Smooth muscle cell of the coronary artery (primary cell): ENCODE measurements at places on chromosomes 3 and 15. TPM values are rescaled to one million over a fixed set of nuclear protein-coding genes. Genes with fewer than 3 reads are reported as not detected.

The VPS33B gene
- total RNA-seq, result 6.3 and 11.7 TPM in 2 replicates

The CD200 gene
- total RNA-seq, result 2.6 and 24.0 TPM in 2 replicates

The CYP1A1 gene
- total RNA-seq, result 0.45 TPM in 1 of 2 replicates, not detected in the other

The ROPN1 gene
- not detected in 2 replicates for total RNA-seq

The IMPG2 gene
- 0.23 and 0.35 TPM in 2 replicates for total RNA-seq

The CASR gene
- total RNA-seq, result under 0.01 TPM in 1 of 2 replicates, not detected in the other

The DPH6 gene
- total RNA-seq, result 11.0 and 13.1 TPM in 2 replicates

The PLSCR2 gene
- 0.38 TPM in 1 of 2 replicates, not detected in the other for total RNA-seq

The GBE1 gene
- total RNA-seq, result 170 and 218 TPM in 2 replicates

The GPR160 gene
- total RNA-seq, result 0.12 and 0.15 TPM in 2 replicates

The TMC3 gene
- 13.7 TPM in 1 of 2 replicates, not detected in the other for total RNA-seq

The PLOD2 gene
- total RNA-seq, result 88.5 and 260 TPM in 2 replicates

The ACKR4 gene
- total RNA-seq, result 4.9 and 27.6 TPM in 2 replicates

The DOCK3 gene
- 0.12 and 0.15 TPM in 2 replicates for total RNA-seq

The UROC1 gene
- total RNA-seq, result not detected in 2 replicates

The EIF2B5 gene
- 31.4 and 35.0 TPM in 2 replicates for total RNA-seq

The LMAN1L gene
- not detected in 2 replicates for total RNA-seq

The KBTBD12 gene
- total RNA-seq, result not detected in 2 replicates

The PSTPIP1 gene
- total RNA-seq, result 0.82 and 1.4 TPM in 2 replicates
